ENCODE measurements at places on chromosomes 13 and 19. TPM values are rescaled to one million over a fixed set of nuclear protein-coding genes. Genes with fewer than 3 reads are reported as not detected.

Gene HIPK4
- 1.0 TPM for total RNA-seq

Gene BEST2
- total RNA-seq: not detected

Gene NKPD1
- total RNA-seq: 0.22 TPM

Gene MEIOSIN
- total RNA-seq: 0.90 TPM

Gene TMEM38A
- 12.1 TPM for total RNA-seq

Gene FGF22
- 0.37 TPM for total RNA-seq

Gene KLK11
- 24.4 TPM for total RNA-seq

Gene ZNF471
- total RNA-seq: 2.3 TPM

Gene SOX1
- not detected for total RNA-seq

Gene SCAMP4
- total RNA-seq: 35.0 TPM

Gene CLIP3
- 10.7 TPM for total RNA-seq

Gene PLVAP
- total RNA-seq: 48.3 TPM

Gene TBXA2R
- total RNA-seq: 0.67 TPM

Gene STOML3
- not detected for total RNA-seq

Gene SHC2
- total RNA-seq: 26.8 TPM

Gene IFI30
- 8.1 TPM for total RNA-seq

Gene IZUMO2
- not detected for total RNA-seq

Gene DAND5
- 10.7 TPM for total RNA-seq

Gene LSM7
- total RNA-seq: 104 TPM

Gene CYP4F11
- not detected for total RNA-seq

Gene CAPN12
- 0.90 TPM for total RNA-seq

Gene TINCR
- not detected for total RNA-seq

Gene GSX1
- total RNA-seq: not detected

All from right atrium auricular region (tissue), 2 donors.